ENCODE measurements at places on chromosomes 2 and 18.

DNA sequence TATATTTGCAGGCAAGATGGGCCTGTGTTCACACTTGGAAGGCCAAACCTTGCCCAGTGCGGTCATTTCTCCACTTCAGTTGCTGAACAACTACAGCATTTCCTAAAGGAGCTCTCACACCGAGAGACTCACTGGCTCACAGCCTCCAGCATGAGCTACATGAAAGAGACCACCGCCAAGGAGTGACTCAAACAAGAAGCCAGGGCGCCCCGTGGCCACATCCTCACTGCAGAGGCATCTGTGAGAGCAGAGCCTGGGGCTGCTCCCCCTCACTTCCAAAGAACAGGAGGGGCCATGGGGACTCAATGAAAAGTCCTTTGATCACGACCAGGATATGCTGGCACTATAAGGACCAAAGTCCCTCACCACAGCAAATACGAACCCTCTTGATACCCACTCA is 50.0 kb downstream of the TMEM163 start:
- no peak for DNase-seq
- H3K27ac ChIP-seq = no peak overlapping the region
- H3K4me1 ChIP-seq = peaks cover 10% of the 10 kb centered on the region

- H3K4me1 ChIP-seq = peaks cover 1% of the 10 kb centered on the region
- peak; percentile 90 for DNase-seq
- H3K36me3 ChIP-seq = no peaks in the 10 kb centered on the region
- no peak overlapping the region for H3K27ac ChIP-seq
- H3K27me3 ChIP-seq = no peaks in the 10 kb centered on the region
- H3K4me3 ChIP-seq = no peak overlapping the region
These were observed 46.9 kb upstream of the LAMA1 start for GRCh38 chr18:7164323-7165004.

- H3K4me1 ChIP-seq = no peaks in the 10 kb centered on the region
- H3K27me3 ChIP-seq = no peaks in the 10 kb centered on the region
- no peak overlapping the region for H3K27ac ChIP-seq
- no peak for DNase-seq
- H3K4me3 ChIP-seq = no peak overlapping the region
- H3K36me3 ChIP-seq = no peaks in the 10 kb centered on the region
These were observed 42.6 kb upstream of the ASXL2 start for GRCh38 chr2:25920786-25921415.

GRCh38 chr18:53948991-53949390 is 275.5 kb downstream of the MBD2 start:
- H3K27me3 ChIP-seq = no peaks in the 10 kb centered on the region
- H3K4me1 ChIP-seq = no peaks in the 10 kb centered on the region
- H3K4me3 ChIP-seq = no peak overlapping the region
- no peaks in the 10 kb centered on the region for H3K36me3 ChIP-seq
- no peak for DNase-seq

GRCh38 chr18:41038071-41038470 is 917.0 kb upstream of the PIK3C3 start:
- DNase-seq = no peak
- no peaks in the 10 kb centered on the region for H3K4me1 ChIP-seq
- H3K36me3 ChIP-seq = no peaks in the 10 kb centered on the region
- no peaks in the 10 kb centered on the region for H3K27me3 ChIP-seq
- no peak overlapping the region for H3K4me3 ChIP-seq
- H3K27ac ChIP-seq = no peak overlapping the region

DNA sequence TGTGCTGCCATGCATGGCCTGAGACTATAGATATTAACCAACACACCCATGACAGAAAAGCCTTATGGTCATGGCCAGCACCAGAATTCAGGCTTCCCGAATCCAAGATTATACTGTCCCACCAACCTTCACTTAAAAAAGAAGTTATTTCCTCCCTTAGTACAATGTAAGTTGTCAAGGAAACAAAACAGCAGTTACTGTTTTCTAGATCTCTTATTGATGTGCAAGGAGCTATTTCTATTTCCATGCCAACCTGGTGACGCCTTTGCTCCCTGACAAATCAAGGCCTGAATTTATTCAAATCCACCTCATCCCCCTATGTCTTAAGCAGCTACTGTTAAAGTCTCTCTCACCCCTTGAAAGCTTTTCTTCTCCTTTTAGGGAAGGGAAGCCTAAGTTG is 249.3 kb downstream of the ZNF521 start:
- peaks cover 5% of the 10 kb centered on the region for H3K4me1 ChIP-seq
- no peak overlapping the region for H3K4me3 ChIP-seq
- no peak overlapping the region for H3K27ac ChIP-seq

DNA sequence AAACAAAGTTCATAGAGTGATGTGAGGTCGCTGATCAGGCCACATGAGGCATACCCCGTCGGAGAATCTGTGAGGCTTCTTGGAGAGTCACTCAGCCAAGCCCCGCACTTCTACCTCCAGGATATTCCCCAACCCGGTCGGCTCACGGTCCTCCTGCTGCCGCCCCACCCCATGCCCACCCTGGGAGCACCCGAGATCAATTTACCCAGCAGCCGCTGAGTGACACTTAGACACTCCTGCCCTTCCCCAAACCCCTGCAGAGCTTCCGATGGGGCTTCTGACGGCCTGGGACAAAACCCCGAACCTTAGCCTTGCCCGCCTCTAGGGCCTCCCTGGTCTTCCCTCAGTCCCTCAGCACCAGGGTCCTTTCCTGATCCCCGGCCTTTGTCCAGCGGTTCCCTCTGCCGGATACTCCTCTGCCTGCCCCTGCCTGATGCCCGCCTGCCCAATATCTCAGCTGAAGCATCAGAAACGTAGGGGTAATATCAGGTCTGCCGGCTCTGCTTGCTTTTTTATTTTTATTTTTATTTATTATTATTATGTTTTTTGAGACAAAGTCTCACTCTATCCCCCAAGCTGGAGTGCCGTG is 18.9 kb upstream of the OTOS start:
- no peaks in the 10 kb centered on the region for H3K27me3 ChIP-seq
- H3K27ac ChIP-seq = no peak overlapping the region
- H3K4me3 ChIP-seq = no peak overlapping the region
- no peak for DNase-seq
- H3K4me1 ChIP-seq = peaks cover 29% of the 10 kb centered on the region

- no peaks in the 10 kb centered on the region for H3K27me3 ChIP-seq
- no peaks in the 10 kb centered on the region for H3K4me1 ChIP-seq
- H3K36me3 ChIP-seq = no peaks in the 10 kb centered on the region
- no peak overlapping the region for H3K4me3 ChIP-seq
- DNase-seq = no peak
These were observed 57.0 kb downstream of the CCDC150 start for GRCh38 chr2:196696423-196697079.

GRCh38 chr2:158822193-158822592 is 27.1 kb downstream of the DAPL1 start:
- no peaks in the 10 kb centered on the region for H3K27me3 ChIP-seq
- H3K27ac ChIP-seq = no peak overlapping the region
- no peak overlapping the region for H3K4me3 ChIP-seq
- no peak for DNase-seq
- H3K4me1 ChIP-seq = no peaks in the 10 kb centered on the region
- H3K36me3 ChIP-seq = no peaks in the 10 kb centered on the region

DNA sequence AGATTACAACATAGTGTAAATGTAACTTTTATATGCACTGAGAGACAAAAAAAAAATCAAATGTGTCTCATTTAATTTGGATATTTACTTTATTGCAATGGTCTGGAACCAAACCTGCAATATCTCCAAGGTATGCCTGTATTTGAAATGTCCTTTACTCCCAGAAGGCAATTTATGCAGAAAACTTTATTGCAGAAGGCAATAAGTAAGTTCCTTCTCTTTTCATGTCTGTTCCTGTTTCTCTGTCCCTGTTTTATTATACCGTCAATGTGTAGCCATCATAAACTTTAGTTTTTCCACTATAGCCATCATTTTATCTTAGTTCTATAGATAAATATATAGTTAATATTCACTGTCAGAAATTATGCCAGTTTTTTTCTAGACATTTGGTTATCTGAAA is 513.1 kb upstream of the FAM98A start:
- DNase-seq = no peak
- H3K27ac ChIP-seq = no peak overlapping the region
- H3K27me3 ChIP-seq = no peaks in the 10 kb centered on the region

GRCh38 chr18:73961804-73962203 is 185.8 kb downstream of the FBXO15 start:
- H3K27ac ChIP-seq = no peak overlapping the region
- H3K4me1 ChIP-seq = no peaks in the 10 kb centered on the region

GRCh38 chr2:156294945-156295580 is 37.5 kb downstream of the NR4A2 start:
- DNase-seq = no peak
- H3K27me3 ChIP-seq = no peaks in the 10 kb centered on the region
- H3K27ac ChIP-seq = no peak overlapping the region
- no peak overlapping the region for H3K4me3 ChIP-seq
- H3K4me1 ChIP-seq = no peaks in the 10 kb centered on the region

- no peak overlapping the region for H3K4me3 ChIP-seq
- no peaks in the 10 kb centered on the region for H3K4me1 ChIP-seq
- H3K27ac ChIP-seq = peak overlapping the region; percentile 79
- no peaks in the 10 kb centered on the region for H3K27me3 ChIP-seq
- no peak for DNase-seq
These were observed 51.3 kb upstream of the ZNF397 start for GRCh38 chr18:35189510-35189909.

DNA sequence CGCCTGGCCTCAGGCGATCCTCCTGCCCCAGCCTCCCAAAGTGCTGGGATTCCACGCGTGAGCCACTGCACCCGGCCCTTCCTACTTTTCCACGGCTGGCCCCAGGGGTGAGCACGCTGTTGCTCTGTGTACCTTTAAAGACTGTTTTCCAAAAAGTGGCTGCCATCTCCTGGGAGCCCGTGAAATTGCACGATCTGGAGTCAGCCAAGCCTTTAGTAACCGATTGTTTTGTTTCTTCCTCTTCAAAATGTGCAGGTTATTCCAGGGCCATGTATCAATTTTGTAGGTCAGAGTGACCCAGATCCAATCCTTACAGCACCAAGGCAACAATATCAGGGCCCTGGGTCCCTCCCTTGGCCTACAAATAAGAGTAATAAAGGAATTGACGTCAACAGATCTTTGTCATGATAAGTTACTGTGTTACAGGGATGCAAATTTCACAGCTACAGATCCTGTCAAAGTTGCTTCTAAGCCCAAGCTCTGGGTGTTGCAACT is 135.6 kb upstream of the ZNF236 start:
- H3K27ac ChIP-seq = no peak overlapping the region
- H3K4me3 ChIP-seq = no peak overlapping the region
- H3K36me3 ChIP-seq = no peaks in the 10 kb centered on the region
- H3K4me1 ChIP-seq = peaks cover 20% of the 10 kb centered on the region
- peak; percentile 91 for DNase-seq
- no peaks in the 10 kb centered on the region for H3K27me3 ChIP-seq

DNA sequence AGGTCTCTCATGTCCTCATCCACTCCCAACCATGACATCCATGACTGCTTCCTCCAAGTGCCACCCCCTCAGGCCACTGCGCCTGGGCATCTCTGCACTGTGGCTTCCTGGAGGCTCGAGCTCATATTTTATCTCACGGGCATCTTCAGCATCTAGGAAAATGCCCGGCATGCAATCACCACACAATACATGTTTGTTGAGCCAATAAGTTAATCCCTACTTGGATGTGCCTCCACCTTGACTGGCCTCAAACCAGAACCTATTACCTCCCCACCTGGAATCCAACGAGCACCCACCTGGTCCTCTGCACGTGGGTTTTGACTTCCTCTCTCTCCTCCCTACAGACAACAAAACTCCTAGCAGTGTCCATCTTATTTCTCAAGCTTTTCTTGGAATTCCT is 198.9 kb upstream of the REV1 start:
- no peak overlapping the region for H3K4me3 ChIP-seq
- peaks cover 7% of the 10 kb centered on the region for H3K36me3 ChIP-seq

- no peaks in the 10 kb centered on the region for H3K4me1 ChIP-seq
- no peaks in the 10 kb centered on the region for H3K27me3 ChIP-seq
- H3K36me3 ChIP-seq = no peaks in the 10 kb centered on the region
These were observed 340.3 kb downstream of the CELF4 start for GRCh38 chr18:37225279-37225678.

GRCh38 chr2:142220239-142220638 is 89.4 kb upstream of the LRP1B start:
- no peaks in the 10 kb centered on the region for H3K27me3 ChIP-seq
- H3K4me1 ChIP-seq = no peaks in the 10 kb centered on the region
- no peak overlapping the region for H3K4me3 ChIP-seq
- no peak overlapping the region for H3K27ac ChIP-seq

DNA sequence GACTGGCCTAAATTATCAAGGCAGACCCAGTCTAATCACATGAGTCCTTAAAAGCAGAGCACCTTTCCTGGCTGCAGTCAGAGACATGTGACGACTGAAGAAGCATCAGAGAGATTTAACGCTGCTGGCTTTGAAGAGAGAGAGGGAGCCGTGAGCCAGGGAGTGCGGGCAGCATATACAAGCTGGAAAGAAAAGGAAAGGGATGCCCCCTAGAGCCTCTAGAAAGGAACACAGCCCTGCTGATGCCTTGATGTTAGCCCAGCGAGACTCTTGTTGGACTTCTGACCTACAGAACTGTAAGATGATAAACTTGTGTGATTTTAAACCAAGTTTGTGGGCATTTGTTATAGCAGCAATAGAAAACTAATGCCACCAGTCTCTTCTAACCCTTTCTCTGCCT is 58.1 kb downstream of the HEATR5B start:
- H3K27ac ChIP-seq = no peak overlapping the region
- H3K27me3 ChIP-seq = no peaks in the 10 kb centered on the region
- no peaks in the 10 kb centered on the region for H3K4me1 ChIP-seq
- H3K4me3 ChIP-seq = no peak overlapping the region
- DNase-seq = no peak

- H3K36me3 ChIP-seq = no peaks in the 10 kb centered on the region
- H3K4me3 ChIP-seq = no peak overlapping the region
- H3K27ac ChIP-seq = no peak overlapping the region
- DNase-seq = no peak
These were observed 81.5 kb downstream of the DYSF start for GRCh38 chr2:71534826-71535225.

- H3K36me3 ChIP-seq = no peaks in the 10 kb centered on the region
- H3K27me3 ChIP-seq = no peaks in the 10 kb centered on the region
- no peak overlapping the region for H3K4me3 ChIP-seq
- H3K27ac ChIP-seq = no peak overlapping the region
- no peak for DNase-seq
- H3K4me1 ChIP-seq = peaks cover 50% of the 10 kb centered on the region
These were observed 186.1 kb downstream of the HDAC4 start for GRCh38 chr2:239214725-239215124.

DNA sequence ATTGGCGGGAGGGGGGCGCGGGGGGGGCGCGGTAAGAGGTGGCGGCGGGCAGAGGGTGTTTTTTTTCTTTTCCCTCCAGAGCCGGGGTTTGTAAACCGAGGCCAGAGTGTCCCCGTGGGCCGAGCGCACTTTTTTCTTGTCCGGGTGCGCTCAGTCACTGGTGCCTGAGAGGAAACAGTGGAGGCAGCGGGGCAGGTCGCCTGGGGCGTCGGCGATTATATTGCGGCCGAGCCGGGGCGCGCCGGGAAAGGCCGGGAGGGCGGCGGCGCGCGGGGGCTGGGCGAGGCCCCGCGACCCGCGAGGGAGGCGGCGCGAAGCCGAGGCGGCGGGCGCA is 275 bp downstream of the HOXD8 start:
- H3K4me1 ChIP-seq = peaks cover 37% of the 10 kb centered on the region
- H3K4me3 ChIP-seq = peak overlapping the region; percentile 69
- H3K27ac ChIP-seq = peak overlapping the region; percentile 93
- no peak for DNase-seq
- peaks cover 17% of the 10 kb centered on the region for H3K27me3 ChIP-seq

- H3K27ac ChIP-seq = no peak overlapping the region
- DNase-seq = no peak
- H3K36me3 ChIP-seq = no peaks in the 10 kb centered on the region
- H3K27me3 ChIP-seq = no peaks in the 10 kb centered on the region
- H3K4me1 ChIP-seq = no peaks in the 10 kb centered on the region
These were observed 67.6 kb downstream of the AAK1 start for GRCh38 chr2:69575926-69576325.

GRCh38 chr2:166246901-166247300 is 119.1 kb upstream of the SCN1A start:
- H3K4me3 ChIP-seq = no peak overlapping the region
- no peak overlapping the region for H3K27ac ChIP-seq
- H3K36me3 ChIP-seq = no peaks in the 10 kb centered on the region
- DNase-seq = no peak
- H3K4me1 ChIP-seq = no peaks in the 10 kb centered on the region
